ENCODE measurements at places on chromosomes 2 and 18.

- no peak for DNase-seq
These were observed 342.2 kb downstream of the CMPK2 start for GRCh38 chr2:6523476-6523875.

GRCh38 chr2:173858291-173858731 lies 106.9 kb downstream of the SP3 start:
- no peak for DNase-seq

DNA sequence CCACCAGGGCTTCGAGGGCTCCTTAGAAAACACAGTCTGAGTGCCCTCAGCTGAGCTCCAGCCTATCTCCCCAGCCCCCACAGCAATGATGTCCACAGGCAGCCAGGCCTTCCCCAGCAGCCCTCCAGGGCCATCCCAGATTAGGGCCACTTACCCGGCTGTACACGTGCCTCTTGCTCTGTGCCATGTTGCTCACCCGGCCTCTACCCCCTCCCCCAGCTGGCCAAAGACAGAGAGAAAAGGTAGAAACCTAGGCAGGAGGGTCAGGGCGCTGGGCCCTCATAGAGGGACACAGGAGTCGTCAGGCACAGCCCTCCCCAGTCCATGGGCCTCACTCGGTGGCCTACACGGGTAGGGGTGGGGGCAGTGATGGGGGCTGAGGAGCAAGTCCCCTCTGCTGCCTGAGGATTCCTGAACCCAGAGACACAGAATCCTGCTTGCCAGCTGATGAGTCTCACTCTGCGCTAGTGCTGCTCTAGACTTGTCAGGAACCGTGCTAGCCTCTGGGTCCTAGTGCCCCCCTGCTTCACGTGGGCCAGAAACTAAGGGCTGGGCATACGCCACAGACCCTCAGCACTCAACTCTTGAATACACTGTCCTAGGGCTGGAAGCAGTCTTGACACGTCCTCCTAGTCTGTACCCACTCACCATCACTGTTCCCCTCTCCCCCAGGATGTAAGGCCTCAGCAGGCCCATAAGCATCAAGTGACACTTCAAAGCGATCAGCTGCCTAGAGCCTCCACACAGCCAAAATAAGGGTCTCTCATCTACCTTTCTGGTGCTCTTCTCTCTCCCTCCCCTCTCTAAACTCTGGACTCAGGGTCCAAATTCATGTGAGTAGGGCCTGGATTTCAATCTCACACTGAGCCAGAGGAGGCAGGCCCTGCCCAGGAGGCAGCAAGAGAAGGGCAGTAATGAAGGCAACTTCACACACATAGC lies at the start of gene DCTN1:
TSS of gene DCTN1 (minus strand) at position 461 of the 939 bp plus-strand sequence. CDS start at position 187, 274 bp downstream.
- DNase-seq: no peak

- DNase-seq: no peak
These were observed 32.0 kb upstream of the PLB1 start for GRCh38 chr2:28463893-28464292.

DNA sequence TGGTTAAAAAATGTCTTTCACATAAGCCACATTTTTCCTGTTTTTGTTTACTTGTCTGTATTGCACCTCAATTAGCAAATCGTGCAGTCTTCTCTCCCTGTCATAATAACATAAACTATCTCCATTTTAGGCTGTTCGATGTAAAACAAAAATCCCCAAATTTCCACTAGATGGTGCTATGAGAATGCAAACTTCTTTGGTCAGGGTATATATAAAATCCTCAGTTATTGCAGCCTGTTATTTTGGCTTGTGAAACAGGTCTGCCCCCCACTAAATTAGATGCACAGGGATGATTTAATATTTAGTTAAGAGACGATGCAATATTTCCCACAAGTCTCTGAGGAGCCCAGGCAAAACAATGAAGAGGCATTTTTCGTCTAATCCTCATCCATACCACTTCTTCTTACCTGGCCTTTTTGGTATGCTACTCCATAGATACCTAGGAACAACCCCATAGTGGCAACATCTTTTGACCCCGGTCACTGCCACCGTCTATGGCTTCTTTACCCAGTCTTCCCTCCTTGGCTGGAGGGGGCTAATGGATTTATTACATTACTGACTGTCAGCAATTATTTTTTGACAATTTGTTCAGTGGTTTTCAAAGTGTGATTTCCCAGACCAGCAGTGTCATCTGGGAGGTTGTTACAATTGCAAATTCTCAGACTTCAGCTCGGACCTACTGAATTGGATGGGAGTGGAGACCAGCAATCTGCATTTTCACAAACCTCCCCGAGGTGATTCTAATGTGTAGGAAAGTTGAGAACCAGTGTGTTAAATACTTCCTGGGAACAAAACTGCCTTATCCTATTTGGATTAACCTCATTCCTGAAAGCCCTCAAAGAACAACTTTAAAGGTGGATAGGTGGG lies 117.4 kb upstream of the CWC22 start:
- no peak for DNase-seq

DNA sequence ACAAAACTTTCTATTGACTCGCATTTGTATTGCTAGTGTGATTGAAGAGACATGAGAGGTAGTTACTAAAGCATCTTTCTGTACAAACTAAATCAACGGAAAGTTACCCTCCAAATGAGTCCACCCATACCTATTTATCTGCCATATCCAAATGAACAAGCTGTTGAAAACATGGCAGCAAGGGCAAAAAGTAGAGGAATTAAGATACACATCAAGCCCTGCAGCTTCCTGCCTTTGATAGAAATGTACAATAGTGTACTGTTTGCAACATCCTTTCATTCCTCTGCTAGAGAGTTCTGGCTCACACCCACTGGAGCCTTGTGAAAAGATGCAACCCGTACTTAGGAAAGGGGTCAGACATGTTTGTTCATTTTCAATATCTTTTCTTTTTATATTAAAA lies 122.5 kb downstream of the ERBB4 start:
- no peak for DNase-seq

DNA sequence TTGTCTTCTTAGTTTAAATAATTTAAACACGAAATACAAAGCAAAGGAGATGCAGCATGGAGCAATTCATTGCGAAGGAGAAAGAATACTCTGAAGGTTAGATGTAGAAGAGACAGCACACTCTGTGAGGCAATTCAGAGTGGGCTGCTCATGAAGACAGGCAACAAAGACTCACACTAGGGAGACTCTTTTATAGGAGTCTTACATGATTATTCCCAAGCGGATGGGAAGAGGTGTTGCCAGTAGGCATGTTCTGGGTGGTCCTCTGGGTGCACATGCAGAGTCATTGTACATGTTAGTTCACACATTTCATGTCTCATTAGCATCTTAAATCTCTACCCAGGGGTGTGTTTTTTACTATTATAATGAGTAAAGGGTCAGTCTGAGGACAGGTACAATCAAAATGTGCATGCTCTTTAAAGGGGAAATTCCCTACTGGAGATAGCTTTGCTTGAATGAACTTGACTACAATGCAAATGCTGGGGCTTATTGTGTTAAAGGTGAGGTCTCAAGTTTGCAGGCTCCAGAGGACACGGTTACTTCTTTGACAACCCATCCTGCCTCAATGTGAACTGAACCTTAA lies 275.5 kb downstream of the CDH19 start:
- no peak for DNase-seq

- no peak for DNase-seq
These were observed 327.1 kb downstream of the EPHA4 start for GRCh38 chr2:221245045-221245444.

- no peak for DNase-seq
These were observed 212.6 kb downstream of the TNS1 start for GRCh38 chr2:217790195-217790594.

- DNase-seq: no peak
These were observed 210.6 kb downstream of the SEPTIN10 start for GRCh38 chr2:109402980-109403840.

DNA sequence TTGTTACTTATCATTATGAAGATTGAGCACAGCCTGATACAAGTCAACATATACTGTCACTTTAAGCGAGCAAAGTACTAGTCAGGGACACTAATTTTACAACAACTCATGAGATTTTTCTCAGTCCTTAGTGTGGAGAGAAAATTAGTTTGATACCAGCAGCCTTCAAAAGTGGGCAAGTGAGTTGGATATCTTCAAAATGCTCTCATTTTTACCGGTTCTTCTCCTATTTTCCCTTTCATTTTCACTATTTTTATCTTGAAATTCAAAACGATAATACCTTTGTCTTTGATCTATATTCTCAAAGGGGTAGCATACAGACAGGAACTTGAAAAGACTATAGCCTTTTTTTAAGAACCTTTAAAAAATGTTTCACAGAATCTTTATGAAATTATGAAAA lies 52.0 kb upstream of the UBXN4 start:
- DNase-seq: no peak

GRCh38 chr2:7040547-7040946 lies 123.3 kb downstream of the RNF144A start:
- DNase-seq: no peak

- DNase-seq: no peak
These were observed 1101.2 kb downstream of the TSN start for GRCh38 chr2:122856696-122857095.

DNA sequence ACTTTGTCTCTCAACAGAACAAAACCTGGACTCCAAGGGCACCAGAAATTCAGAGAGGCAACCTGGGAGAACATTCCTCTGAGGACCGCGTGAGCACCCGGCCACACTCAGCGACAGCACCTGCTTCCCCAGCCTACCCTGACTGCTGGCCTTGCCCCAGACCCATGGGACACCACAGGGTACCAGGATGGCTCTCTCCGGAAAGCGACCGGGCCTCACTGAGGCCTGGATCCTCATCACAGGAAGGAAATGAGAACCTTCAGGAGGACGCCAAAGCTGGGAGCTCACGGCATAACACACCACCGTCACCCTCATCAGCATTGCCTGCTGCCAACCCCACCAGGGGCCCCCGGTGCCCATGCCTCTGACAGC lies 38.9 kb downstream of the HS6ST1 start:
- no peak for DNase-seq

- DNase-seq: no peak
These were observed 111.6 kb downstream of the ATL2 start for GRCh38 chr2:38265461-38265860.

DNA sequence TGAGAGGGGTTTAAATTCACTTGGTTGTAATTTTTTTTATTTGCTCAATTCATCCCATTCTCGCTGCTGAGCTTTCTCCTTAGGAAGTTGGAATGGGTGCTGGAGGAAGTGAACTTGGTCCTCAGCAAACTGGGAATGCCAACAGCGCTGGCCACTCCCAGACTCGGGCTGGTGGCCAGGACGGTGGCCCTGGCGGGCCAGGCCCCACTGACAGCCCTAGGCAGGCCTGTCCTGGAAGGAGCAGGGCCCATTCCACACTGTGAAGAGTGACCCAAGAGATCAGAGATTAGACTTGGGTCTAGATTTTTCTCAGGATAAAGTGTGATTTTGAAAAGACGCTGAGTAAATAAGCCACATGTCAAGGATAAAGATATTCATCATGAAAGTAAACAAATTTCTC lies 132.7 kb downstream of the HDAC4 start:
- DNase-seq: no peak

GRCh38 chr2:152600051-152600657 lies 117.1 kb downstream of the PRPF40A start:
- DNase-seq: no peak

- no peak for DNase-seq
These were observed 18.3 kb downstream of the FASTKD2 start for GRCh38 chr2:206783718-206784117.

GRCh38 chr2:100417711-100418124 lies 250 bp upstream of the CHST10 start:
- no peak for DNase-seq

DNA sequence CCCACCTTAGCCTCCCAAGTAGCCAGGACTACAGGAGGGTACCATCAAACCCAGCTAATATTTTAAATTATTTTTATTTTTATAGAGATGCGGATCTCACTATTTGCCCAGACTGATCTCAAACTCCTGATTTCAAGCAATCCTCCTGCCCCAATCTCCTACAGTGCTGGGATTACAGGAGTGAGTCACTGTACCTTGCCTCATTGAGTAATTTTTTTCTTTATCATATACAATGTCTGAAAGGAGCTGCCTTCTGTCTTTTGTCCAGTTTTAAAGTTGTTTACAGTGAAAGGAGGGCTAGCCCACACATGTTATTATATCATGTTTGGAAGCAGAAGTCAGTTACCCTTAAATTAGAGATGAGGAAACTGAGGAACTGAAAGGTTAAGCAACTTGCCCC lies 32.5 kb downstream of the PRKRA start:
- no peak for DNase-seq

- no peak for DNase-seq
These were observed 26.3 kb upstream of the AGAP1 start for GRCh38 chr2:235467588-235467987.

DNA sequence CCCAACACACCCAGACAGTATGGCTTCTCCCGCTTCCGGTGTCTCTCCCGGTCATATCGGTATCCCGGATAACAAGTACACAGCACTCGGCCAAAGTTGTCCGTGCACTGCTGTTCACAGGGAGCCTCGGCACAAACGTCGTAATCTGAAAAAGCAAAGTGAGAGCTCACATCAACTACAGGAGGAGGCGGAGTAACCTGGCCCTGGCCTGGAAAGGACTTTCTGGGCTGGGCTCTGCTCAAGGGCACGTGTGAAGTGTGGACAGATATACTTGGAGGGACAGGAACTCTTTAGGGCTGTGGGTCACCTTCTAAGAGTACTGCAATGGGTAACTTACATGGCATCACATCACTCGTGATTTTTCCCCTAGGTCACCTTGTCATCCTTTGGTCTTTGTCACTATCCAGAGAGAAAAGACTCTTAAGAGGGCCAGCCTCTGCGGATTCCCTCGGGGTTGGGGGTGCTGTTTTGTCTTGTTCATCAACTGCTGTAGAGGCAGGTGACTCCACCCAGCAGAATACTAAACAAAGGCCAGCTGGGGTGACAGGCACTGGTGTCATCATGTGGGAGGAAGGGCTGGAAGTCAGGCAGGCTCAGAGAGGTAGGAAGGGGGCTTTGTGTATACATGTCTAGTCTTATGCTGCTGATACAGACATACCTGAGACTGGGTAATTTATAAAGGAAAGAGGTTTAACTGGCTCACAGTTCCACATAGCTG lies 110.6 kb upstream of the LMAN1 start:
- DNase-seq: no peak

DNA sequence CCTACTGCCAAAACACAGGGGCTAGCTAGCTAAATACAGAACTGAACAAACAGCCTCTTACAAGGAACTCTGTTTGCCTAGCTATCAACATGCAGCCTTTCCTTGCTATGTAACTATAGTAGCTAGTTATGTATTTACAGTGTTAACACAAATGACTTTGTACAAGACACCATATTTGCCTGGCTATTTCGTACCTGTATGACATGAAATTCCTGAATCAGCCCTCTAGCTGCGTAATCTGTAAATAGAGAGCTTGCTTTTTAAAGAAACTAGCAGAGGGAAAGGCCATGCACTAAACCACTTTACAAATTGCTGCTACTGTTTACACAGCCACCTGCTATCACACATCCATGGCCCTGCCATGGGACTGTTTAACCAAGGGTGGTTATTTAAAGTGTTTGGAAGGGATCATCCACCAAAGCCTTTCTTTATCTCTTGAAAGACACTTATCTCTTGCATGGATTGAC lies 248.7 kb downstream of the TFCP2L1 start:
- no peak for DNase-seq

GRCh38 chr18:31686986-31687928 lies 2.9 kb upstream of the B4GALT6 start:
- no peak for DNase-seq

- DNase-seq: peak; percentile 30
These were observed at the start of gene EFHD1 for GRCh38 chr2:232633413-232634205. EFHD1 (plus strand) TSS chr2:232633604; CDS start chr2:232633705, 101 bp downstream.

Data from stimulated activated CD8-positive, alpha-beta memory T cell treated with anti-CD3 and anti-CD28 coated beads, Interleukin-2, amount 100 ng/mL, for 1 hour (primary cell).